ENCODE measurements at places on chromosomes 5 and 9.

- DNase-seq: no peak
Observed at GRCh38 chr9:138016406-138017187, 139.0 kb downstream of the CACNA1B start.

GRCh38 chr9:80496901-80497556, 925.3 kb downstream of the TLE4 start:
- no peak for DNase-seq

DNA sequence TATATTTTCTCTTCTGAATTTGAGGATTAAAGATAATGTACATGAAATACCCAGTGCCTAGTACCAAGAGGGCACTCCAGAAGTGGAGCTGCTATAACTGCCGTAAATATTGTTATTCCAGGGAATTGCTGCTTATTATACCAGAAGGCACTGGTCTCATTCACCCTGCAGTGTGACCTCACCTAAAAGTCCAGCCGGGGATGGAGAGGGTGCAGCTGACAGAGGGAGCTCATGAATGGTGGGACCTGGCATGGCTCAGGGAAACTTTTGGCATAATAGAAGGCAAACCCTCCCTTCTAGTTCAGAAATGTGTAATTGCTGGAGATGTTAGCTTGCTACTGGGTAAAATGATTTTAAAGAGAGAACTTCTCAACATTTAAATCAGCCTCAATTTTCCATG, 108.5 kb downstream of the MVB12B start:
- no peak for DNase-seq

DNA sequence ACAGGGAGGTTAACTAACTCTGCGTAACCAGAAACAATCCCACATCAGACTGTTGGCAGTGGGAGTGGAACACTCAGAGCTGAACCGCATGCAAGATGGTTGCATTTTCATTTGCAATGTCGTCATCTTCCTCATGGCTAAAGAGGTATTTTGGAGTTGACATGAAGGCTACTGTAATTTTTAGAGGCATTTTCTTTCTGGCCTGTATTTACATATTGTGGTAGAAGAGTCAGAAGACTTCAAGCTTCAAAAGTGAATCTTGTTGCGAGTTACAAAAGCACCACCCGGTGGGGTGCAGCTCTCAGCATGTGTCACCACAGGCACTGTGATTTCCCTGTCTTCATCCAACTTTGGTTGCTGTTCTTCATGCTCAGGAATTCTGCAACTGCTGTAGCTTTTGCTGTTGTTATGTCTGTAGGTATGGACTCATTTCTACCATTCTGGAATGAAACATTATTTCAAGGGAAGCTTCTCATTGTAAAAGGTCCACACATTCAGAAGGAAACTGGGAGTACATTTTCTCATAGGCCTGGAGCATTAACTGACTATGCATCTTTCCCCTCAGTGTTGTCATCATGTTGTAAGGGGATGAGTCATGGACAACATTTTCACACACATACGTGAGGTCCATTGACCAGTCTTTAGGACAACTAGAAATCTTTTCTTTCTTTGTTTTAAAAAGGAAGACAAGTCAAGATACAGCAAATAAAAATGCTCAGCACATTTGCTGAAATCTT, 35.4 kb upstream of the GDNF start:
- DNase-seq: no peak

GRCh38 chr9:122368642-122369041, 2.2 kb upstream of the PTGS1 start:
- DNase-seq: no peak

DNA sequence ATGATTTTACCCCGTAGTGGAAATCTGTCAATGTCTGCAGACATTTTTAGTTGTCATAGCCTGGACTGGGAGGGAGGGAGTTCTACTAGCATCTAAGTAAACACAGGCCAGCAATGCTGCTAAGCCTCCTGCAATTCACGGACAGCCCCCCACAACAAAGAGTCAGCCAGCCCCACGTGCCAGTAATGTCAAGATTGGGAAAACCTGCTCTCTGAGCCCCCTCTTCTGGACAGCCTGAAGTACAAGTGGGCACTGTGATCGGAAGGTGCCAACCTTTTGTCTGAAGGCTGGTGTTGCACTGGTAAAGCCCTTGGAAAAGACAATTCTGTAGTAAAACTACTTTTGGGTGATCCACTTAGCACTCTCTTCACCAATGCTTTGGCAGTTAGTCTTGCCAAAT, 154.5 kb downstream of the TARS1 start:
- DNase-seq: no peak

- DNase-seq: no peak
Observed at GRCh38 chr9:131329241-131329641, 39.7 kb downstream of the PLPP7 start.

DNA sequence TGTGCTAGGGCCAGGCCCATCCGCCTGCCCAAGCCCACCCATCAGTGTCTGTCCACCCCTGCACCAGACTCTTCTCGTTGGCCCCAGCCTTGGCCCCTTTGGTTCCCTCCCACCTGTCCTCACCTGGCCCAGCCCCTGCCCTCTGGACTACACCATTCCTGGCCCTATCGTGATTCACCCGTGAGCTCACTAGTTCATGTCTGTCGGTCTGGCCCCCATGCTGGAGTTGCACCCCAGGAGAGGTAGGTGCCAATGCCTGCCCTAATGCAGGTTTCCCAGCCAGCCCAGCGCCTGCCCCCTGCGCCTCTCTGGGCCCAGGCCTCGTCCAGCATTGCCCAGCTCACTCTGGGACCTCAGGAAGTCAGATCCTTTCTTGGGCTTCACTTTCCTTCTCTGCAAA, 115.4 kb upstream of the LMX1B start:
- DNase-seq: no peak

GRCh38 chr9:77807846-77808750, 160.0 kb upstream of the GNA14 start:
- DNase-seq: no peak

- DNase-seq: no peak
Observed at GRCh38 chr9:33697171-33697570, 98.2 kb upstream of the PRSS3 start.

DNA sequence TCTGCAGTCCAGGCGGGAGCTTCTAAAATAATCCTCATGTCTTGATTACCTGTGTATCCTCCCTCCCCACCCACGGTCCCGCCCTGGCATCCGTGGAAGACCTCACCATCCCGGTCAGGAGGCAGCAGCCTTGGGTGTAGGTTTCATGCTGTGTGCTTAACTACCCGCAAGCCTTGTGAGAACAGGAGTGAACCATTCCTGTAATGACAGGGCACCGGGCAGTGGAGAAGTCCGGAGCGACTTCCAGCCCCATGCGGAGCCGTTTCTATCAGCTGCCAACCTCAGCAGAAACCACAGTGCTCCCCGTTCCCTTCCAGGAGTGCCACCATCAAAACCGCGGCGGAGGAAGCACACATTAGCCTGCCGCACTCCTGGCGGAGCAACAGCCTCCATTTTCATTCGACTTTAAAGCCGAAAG, 123.5 kb upstream of the LMX1B start:
- DNase-seq: no peak

DNA sequence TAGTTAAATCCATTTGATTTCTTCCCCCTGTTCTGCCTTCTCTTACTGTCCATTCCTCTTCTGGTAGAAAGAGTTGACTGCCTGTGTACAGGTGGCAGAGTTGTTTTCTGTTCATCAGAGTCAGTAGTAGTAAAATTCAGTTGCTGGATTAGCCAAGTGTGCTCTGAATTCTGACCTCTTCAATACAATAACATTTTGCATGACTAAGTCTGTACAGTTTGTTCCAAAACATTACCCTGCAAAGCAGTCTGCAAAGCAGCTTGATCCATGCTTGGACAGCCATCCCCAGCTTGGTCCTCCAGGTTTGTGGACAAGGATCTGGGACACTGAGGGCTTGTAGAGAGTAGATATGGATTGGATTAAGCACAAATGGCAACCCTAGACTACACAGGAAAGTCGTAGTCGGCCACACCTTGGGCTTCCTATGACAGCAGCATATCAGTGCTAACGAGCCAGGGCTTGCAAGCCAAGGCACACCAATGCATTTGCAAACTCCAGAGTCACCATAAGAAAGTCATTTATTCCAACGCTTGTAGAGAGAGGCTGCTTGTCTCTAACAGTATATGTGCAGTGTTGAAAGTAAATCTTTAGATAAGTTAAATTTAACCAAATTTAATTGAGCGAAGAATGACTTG, 25.2 kb downstream of the IL12B start:
- DNase-seq: no peak

- DNase-seq: no peak
Observed at GRCh38 chr5:132334812-132335211, 34.7 kb upstream of the SLC22A5 start.

GRCh38 chr5:177468685-177469628, 4.5 kb downstream of the DBN1 start:
- no peak for DNase-seq

- no peak for DNase-seq
Observed at GRCh38 chr5:89120719-89121118, 237.7 kb upstream of the MEF2C start.

DNA sequence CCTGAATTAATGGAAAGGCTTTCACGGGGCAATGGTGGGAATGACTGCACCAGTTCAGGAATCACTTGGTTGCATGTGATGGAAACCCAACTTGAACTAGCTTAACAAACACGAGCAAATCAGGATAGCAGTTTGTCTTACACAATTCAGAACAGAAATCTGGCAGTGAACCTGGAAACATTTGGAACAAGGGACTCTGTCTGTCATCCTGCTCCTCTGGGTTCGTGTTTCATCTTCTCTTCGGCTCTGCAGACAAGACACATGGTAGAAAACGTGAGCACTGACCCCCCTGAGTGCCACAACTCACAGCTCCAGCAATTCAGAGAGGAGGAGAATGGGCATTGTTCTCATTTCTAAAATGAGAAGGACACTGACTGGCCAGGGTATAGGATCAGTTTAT, 218.1 kb upstream of the NREP start:
- DNase-seq: no peak

- DNase-seq: no peak
Observed at GRCh38 chr9:123218831-123219230, 49.6 kb downstream of the STRBP start.

DNA sequence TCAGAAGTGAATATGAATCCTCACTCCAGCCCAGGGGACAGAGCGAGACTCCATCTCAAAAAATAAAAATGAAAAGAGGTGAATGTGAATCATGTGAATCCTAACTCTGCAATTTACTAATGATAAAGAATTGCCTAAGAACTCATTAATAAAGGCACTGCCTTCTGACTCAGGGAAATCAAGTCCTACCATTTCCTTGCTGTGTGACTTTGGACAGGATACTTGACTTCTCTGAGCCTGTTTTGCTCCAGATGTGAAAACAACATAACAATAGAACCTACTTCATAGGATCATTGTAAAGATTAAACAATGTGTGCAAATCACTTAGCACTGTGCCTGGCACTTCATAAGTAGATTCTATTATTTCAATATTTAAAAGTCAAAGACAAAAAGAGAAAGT, 15.1 kb upstream of the PWWP2A start:
- DNase-seq: no peak

DNA sequence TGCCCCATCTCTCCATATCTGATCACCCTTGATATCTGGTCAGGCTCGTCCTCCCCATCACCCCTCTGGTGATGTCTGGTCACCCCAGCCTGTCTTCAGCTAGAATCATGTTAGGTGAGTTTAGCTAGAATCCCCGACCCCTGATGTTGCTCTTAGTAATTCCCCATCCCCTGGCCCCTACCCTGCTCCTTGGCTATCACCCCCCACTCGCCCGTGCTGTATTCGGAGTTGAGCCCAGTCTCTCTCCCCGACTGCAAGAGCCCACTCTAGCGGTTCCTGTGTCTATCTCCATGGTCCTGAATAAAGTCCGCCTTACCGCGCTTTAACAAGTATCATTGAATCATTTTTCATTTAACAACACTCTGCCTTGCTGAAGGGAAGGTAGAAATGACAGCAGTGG, 33.7 kb downstream of the ADAMTS2 start:
- no peak for DNase-seq

DNA sequence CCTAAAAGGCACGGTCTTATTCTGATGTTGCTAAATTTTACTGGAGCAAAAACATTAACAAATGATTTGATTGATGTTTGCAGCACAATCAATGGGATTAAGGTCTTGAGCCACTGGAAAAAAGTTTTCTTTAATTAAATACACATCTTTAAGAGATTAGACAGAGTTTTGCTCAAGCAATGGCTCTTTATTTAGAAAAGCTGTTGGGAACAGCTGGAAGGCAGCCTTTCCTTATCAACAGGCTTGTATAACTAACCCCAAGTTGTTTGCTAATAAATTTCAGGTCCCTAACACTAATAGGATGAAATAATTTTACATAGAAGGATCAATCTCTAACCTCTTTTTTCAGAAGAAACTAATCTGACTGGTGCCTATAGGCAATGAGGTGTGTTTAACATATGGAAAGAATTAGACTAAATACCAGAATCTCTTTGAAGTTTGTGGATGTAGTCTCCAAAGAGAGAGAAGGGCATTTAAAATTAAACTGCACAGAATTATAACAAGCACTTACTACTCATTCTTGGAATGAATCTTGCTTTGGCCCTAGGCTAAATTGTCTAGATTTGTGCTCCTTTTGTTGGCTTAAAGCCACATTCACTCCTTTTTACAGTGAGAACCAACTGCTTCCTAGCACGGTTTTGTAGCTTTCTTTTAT, 67.3 kb upstream of the TNFAIP8 start:
- DNase-seq: no peak

GRCh38 chr5:118678746-118679145, 309.6 kb downstream of the DTWD2 start:
- DNase-seq: no peak

GRCh38 chr9:114282507-114282906, 40.4 kb upstream of the ORM1 start:
- no peak for DNase-seq

GRCh38 chr9:76302947-76303550, 91.2 kb downstream of the RFK start:
- DNase-seq: peak; percentile 33

Measured in D721Med (cell line).